ENCODE measurements at places on chromosomes 1 and 21. TPM values are rescaled to one million over a fixed set of nuclear protein-coding genes. Genes with fewer than 3 reads are reported as not detected.
A peak's percentile ranks its signal among the peaks of the same experiment; 100 is the strongest.

The CDC42BPA gene
- total RNA-seq = 34.8 TPM

DNA sequence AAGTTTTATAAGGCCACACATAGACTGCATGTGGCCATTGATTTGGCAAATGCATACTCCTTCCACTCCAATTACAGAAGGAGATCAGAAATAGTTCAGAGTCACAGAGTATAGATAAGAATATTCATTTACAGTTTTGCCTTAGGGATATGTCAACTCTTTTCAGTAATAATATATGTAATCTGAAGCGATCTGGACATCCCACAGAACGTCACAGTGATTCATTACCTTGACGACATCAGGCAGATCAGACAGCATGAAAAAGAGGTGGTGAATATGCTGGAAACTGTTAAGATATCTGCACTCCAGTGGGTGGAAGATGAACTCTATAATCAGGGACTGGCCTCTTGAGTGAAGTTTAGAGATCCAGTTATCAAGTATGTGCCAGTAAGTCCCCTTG is 240.4 kb downstream of the DPYD start:
- no peak for DNase-seq

- no peak for DNase-seq
These were observed 19.7 kb downstream of the KPNA6 start for GRCh38 chr1:32127409-32128198.

DNA sequence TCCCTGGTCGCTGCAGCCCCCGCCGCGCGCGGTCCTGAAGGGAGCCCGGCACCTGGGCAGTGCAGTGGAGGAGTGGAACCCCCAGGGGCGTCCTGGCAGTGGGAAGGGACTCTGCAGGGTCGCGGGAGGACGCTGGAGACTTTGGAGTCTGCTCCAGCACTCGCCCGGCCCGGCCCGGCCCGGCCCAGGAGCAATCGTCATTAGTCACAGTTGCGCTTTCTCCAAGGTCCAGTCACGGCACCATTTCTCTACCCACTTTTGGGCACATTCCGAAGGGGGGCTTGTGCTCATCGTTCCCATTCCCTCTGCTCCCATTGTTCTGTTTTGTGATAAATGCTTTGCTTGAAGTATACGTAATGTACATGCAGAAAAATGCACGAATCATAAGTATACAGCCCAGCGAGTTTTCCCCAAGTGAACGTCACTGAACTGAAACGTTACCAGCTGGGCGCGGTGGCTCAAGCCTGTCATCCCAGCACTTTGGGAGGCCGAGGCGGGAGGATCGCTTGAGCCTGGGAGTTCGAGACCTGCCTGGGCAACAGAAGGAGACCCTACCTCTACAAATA is 999 bp downstream of the THAP3 start:
- DNase-seq = peak; percentile 9

GRCh38 chr1:9716404-9717192 is 65.1 kb downstream of the PIK3CD start:
- no peak for DNase-seq

- no peak for DNase-seq
These were observed 41.1 kb upstream of the IL20 start for GRCh38 chr1:206824331-206824730.

DNA sequence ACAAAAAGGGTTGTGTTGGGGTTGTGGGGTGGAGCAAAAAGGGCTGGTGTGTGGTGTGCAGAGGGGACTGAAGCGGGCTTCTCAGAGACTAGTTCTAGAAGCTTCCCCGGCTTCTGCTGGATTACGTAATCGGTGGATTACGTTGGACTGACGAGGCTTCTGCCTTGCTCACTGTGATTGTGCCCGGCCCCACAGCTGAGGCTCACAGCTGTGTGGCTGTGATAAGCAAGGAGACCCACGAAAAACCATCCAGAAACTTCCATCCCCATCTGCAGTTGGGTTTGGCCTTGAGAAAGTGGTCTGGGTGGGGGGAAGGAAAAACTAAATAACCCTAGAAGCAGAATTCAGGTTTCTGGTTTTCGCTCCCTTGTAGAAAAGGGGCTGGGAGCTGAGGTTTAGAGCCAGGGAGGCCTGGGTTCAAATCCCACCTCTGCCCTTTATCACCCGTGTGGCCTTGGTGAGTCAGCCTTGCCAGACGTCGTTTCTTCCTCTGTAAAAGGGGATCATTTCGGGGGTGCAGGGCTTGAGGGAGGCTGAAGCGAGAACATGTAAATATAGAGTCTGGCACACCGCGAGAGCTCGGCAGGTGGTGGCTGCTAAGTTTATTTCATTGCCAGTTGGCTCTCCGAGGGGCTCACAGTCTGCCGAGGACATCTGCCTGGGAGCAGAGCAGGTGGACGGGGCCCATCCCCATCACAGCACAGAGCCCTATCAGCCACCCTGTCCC is 30.4 kb upstream of the DISP3 start:
- no peak for DNase-seq

DNA sequence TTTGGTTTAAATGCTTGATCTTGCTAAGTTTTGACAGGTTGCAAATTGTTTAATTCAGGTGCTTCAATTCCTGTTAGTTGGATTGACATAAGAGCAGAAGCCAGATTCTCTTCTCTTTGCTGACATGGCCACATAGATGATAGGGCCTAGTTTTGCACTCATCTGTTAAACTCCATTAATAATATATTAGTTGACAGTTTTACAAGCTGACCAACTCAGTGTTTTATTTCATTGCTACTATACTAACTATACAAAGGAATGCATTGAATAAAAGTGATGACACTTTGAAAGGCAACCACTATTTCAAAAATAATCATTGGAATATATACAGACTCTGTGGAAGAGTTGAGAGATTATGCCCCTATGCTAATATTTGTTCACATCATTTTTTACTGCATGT is 255.6 kb upstream of the DPYD start:
- DNase-seq = no peak

DNA sequence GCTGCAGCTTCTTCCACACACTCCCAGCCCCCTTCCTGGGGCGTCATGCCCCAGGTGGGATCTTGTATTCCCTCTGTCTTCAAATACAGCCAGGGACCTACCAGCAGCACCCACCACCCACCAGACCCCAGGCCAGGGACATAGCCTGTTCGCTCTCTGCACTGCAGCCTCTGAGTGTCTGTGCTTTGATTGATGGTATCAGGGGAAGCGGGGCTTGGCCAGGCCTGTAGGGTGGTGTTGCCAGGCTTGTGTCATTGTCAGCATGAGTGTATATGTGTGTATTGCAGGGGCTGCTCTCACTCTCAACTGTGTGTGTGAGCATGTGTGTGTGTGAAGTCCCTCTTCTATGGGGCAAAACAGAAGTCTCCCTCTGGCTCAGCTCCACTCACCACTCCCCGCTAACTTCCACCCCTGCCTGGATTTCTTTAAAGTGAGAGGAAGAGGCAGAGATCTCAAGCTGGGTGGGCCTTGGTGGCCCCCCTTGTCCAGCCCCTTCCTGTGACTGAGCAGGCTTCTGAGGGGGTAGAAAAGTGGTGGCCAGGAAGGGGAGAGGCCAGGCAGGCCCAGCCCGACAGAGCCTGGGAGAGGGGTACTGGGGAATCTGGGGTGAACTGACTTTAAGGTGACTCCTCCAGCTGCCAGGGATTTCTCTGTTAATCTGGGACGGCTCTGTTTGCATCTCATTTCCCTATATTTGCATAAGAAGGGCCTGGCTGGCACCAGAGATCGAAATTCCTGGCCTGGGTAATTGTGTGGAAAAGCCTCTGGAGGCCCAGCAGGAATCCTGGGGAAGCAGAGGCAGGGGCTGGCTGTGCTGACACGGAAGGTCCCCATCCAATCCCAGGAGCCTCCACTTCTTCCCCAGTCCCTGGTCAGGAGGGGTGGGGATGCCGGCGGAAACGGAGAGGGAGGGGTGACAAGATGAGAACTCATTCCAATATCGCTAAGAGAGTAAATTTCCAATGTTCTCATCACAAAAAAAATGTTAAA is 18.6 kb upstream of the ADGRB2 start:
- DNase-seq = no peak

GRCh38 chr1:160161965-160162705 is 10.7 kb downstream of the ATP1A4 start:
- DNase-seq = no peak

- no peak for DNase-seq
These were observed 490.6 kb upstream of the VAMP3 start for GRCh38 chr1:7280347-7280960.

GRCh38 chr1:232561381-232561780 is 68.6 kb downstream of the SIPA1L2 start:
- no peak for DNase-seq

DNA sequence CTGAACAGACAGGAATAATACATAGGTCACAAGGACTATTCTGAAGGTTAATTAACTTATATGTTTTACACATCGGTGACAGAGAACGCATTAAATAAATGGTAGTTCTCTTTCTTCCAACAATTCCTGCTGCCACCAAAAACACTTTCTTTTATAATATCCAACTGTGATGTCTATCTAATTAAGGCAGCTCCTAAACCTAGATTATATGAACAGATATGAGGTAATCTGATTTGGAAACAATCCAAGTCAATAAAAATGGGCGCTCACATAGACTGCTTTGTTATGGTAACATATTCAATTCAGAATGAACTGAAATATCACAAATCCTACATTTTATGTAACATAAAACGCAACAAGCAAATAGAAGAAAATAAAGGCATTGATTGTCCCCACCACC is 16.0 kb downstream of the CYYR1 start:
- DNase-seq = no peak
